ENCODE measurements at places on chromosomes 7 and 10.

DNA sequence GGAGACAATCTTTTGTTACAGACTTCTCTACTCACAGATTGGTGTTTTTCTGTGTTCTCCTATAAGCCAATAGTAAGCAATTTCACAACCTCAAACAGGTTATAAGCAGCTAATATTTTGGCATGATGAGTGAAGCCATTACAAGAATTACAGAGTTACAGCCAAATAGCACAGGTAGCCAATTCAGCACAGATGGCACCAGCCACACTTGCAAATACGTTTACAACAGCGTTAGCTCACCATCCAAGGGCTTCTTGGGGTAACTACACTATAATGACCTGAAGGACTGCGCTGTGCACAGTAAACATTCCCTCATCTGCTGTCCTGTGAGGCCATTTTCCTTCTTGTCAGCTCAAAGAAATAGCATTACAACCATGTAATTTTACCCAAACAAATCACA lies 428.6 kb downstream of the TCERG1L start:
- no peak for DNase-seq

DNA sequence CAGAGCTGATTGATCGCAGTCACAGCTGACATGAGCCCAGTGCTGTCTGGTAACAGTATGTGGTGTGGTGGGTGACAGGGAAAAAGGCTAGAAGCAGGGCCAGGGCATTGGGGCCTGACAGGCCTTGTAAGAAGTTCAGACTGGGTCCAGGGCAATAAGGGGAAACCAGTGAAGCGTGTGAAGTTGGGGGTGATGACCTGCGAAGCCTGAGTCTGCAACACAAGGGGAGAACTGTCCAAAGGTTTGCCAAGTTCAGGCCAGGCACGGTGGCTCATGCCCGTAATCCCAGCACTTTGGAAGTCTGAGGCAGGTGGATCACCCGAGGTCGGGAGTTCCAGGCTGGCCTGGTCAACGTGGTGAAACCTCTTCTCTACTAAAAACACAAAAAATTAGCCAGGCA lies 983.9 kb upstream of the ZNF722 start:
- DNase-seq = no peak

- DNase-seq = no peak
Measured at GRCh38 chr10:133281628-133282372, 5.1 kb upstream of the ADAM8 start.

DNA sequence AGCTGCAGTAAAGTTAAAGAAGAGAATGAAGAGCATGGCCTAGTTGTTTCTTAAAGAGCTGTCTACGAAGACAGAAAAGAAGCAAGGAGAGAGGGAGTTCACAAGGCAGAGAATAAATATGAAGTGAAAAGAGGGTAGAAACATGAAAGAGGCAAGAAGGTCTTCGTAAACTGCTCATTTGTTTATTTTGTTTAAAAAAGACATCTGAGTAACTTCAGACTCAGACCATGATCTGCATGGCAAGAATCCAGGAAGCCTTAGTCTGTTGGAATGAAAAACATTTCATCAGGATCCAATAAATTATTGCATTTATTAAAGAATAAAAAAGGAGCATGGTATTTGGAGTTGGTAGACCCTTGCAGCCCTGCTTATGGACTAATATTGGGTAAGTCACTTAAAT lies 151.1 kb downstream of the SEM1 start:
- DNase-seq = no peak

DNA sequence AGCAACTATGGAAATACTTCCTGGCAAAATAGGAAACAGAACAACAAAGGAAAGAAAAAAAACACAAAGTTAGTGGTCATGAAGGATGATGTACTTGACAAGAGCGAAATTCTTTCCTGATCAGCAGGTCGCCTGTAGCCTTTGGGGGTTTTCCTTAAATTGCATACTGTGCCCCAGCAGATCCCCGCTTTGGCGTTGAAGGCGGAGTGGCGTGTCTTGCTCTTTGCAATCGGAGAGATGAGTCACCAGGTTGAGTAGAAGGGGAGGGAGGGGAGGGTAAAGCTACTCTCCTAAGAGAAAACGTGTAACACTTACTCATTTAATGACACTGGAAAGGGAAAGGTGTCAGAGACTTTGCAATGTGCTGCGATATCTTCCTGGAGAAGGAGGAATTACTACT lies 587.2 kb downstream of the SORCS1 start:
- DNase-seq = peak; percentile 10

GRCh38 chr7:155299535-155300202 lies 2.0 kb downstream of the INSIG1 start:
- no peak for DNase-seq

- peak; percentile 66 for DNase-seq
Measured at GRCh38 chr10:100345570-100346330, 1.3 kb upstream of the SCD start.

- no peak for DNase-seq
Measured at GRCh38 chr10:33697016-33697415, 362.5 kb upstream of the NRP1 start.

DNA sequence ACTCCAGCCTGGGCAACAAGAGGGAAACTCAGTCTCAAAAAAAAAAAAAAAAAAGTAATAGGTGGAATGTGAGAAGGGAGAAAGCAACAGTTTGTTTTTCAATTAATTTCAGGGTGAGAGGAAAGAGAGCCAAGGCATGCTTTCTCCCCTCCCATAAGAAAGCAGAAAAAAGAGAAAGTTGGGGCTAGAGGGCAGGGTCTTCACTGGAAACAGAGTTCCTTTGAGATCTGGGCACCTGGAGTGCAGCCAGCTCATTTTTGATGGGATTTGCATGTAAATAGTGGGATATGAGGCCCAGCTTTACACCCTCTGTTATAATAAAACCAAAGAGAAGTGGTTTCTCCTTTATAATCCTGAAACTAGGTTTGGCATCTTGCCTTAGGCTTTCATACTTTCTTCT lies 13.8 kb upstream of the STOX1 start:
- no peak for DNase-seq

GRCh38 chr10:98417973-98418664 lies 3.1 kb upstream of the PYROXD2 start:
- no peak for DNase-seq

GRCh38 chr7:86050918-86051317 lies 592.8 kb upstream of the GRM3 start:
- no peak for DNase-seq

GRCh38 chr10:27794157-27794556 lies 48.5 kb upstream of the MKX start:
- DNase-seq = no peak

- DNase-seq = no peak
Measured at GRCh38 chr7:129635300-129636029, 23.9 kb downstream of the NRF1 start.

- DNase-seq = no peak
Measured at GRCh38 chr10:30832001-30832748, 199.5 kb downstream of the ZNF438 start.

DNA sequence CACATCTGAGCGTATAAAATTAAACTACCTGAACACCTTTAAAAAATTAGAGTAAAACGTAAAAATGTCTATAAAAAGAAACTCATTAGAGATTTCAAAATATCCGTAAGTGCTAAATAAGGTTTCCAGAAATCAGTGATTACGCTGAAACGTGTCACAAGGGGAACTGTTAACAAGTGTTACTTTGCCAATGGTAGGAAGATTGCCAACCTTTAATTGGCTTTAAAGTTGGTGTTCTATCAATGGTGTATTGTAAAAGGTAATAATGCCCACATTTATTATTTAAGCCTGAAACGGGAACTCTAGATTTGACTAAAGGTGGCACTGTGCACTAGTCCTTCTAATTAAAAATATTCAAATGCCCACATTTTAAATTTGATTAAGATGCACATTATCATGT lies 37.8 kb upstream of the HIBADH start:
- no peak for DNase-seq

GRCh38 chr7:10429031-10429430 lies 544.6 kb upstream of the PHF14 start:
- no peak for DNase-seq

DNA sequence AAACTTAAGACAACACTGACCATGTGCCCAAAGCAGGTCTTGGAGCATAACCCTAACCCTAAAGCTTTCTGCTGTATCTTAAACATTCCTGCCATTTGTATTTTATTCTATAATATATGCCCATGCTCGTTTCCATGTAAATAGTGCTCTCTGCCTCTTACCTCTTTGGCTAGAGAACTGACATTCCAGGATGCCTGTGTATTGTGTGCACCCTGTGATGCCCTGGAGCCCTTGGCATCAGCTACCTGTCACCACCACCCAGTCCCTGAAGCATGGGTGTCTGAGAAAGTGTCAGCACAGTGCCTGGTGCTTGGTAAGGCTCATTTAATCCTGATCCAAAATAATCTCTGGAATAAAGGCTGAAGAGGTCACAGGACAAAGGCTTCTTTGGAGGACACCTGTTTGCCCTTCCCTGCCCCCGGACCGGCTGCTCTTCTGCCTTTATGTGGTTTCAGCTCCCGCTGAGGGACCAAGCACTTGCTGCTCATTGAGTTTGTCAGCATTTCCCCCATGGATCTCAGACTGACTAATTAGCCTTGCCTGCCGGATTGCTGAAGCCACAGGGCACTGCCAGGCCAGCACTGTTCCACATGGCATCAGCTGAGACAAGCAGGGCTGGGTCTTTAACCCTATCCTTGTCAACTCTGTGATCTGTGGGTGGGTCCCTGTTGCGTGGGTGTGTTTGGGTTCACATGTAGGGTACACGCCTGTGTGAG lies 139.1 kb upstream of the SORCS3 start:
- no peak for DNase-seq

- no peak for DNase-seq
Measured at GRCh38 chr10:46025406-46025805, 5.0 kb downstream of the NCOA4 start.

- DNase-seq = peak; percentile 32
Measured at GRCh38 chr10:13536674-13537366, 8.0 kb upstream of the BEND7 start.

- no peak for DNase-seq
Measured at GRCh38 chr7:128800567-128800966, 8.8 kb downstream of the CCDC136 start.

DNA sequence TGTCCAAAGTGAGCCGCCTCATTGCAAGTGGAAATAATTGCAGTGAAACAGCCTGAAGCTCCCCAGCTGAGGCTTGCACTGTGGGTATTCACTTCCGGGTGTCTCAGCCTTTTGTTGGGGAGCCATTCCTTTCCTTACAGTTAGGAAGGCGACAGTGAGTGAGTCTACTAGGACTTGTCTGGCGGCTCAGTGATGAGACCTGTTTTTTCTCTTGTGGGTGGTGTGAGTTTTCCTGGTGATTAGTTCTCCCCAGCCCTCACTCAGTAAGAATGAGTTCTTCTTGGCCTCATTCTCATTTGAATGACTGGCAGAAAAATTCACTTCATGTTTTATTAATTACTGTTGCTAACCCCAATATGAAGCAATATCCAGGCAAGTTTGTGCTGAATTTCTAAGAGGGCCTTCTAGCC lies 2.6 kb downstream of the PGAM1 start:
- DNase-seq = no peak

DNA sequence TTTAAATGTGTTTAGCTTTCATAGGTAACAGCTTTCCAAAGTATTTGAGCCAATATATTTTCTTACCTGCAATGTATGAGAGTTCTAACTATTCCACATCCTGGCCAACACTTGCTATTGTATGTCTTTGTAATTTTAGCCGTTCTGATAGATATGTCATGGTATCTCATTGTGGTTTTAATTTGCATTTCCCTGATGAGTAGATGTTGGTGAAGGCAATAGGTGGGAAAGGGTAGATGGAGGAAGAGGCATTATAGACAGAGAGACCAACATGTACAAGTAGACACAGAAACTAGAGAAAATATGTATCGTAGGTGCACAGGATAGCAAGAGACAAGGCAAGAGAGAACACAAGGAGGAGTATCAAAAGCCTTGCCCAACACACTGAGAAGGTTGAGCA lies 54.8 kb upstream of the CCDC71L start:
- DNase-seq = no peak

- no peak for DNase-seq
Measured at GRCh38 chr7:41999736-42000283, 237.2 kb downstream of the GLI3 start.

DNA sequence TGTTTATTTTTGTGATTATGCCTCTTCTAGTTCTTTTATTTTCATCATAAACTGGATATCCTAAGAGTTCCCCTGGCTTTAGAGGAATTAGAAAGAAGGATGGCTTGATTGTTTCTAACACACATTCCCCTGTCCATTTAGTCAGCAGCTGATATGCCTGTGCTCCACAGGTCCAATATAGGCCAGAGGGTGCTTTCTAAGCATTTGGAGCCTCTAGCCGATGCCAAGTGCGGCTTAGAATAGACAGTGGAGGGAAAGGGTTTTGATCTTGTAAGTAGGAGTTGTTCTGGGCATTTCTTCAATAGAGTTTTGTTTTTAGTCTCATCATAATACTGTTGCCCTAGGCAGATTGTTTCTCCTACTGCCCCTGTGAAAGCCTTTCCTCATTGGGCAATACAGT lies 6.6 kb downstream of the CYP3A43 start:
- DNase-seq = no peak

- DNase-seq = no peak
Measured at GRCh38 chr10:70271996-70272924, 11.5 kb downstream of the NPFFR1 start.

DNA sequence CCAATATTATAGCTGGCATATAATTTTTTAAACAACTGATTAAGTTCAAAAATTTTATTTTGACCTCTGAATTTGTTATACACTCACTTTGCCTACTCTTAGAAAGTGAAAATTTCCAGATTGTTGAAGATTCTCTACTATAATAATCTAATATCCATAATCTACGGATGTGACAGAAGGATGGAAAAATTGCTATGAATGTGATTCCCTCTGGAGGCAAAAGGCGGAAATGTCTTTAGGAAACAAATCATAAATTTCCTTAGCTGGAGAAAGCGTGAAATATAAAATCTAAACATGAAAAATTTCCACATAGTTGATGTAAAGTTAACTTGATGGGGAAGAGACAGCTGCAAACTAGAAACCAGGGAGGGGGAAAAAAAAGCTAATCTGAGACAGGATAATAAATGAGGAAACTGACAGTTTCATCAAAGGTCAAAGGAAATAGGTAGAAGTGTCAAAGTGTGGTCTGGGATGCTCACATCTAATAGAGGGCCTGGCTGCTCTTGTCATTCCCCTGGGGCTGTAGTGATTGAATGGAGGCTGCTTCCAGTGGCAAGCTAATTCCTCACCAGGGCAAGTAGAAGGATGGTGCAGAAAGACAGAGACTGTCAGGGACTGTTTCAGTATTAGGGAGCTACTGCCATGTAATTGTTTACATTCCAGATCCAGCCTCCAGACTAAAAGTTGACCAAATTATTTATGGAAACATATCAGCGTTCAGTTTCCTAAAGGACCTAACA lies 264.5 kb downstream of the SDHAF3 start:
- no peak for DNase-seq

- DNase-seq = no peak
Measured at GRCh38 chr7:78636727-78637126, 816.7 kb downstream of the MAGI2 start.

- no peak for DNase-seq
Measured at GRCh38 chr10:124532106-124532641, 70.6 kb downstream of the LHPP start.

DNA sequence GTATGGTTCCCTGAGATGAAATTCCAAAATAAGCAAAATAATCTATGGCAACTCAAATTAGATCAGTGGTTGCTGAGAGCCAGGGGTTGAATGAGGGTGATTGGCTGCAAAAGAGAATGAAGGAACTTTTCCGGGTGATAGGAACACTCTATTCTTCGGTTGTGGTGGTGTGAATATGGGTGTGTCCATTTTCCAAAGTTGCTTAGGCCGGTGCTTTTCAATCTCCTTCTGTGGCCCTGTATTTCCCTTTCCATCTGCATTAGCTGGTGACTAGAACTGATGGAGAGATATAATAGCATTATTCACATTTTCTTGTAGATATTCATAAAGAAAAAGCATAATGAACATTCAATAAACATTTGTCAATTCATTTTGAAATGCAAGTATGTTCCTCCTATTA lies 382.9 kb downstream of the TFEC start:
- no peak for DNase-seq

GRCh38 chr7:44155191-44156185 lies 14.4 kb upstream of the MYL7 start:
- no peak for DNase-seq
